ENCODE measurements at places on chromosomes 7 and 10.

GRCh38 chr7:87541648-87542047 lies 59.0 kb downstream of the ABCB1 start:
- no peak for DNase-seq

- DNase-seq: no peak
Measured at GRCh38 chr7:77877791-77878190, 79.2 kb downstream of the PHTF2 start.

GRCh38 chr10:42866115-42866995 lies 83.8 kb downstream of the BMS1 start:
- peak; percentile 3 for DNase-seq

DNA sequence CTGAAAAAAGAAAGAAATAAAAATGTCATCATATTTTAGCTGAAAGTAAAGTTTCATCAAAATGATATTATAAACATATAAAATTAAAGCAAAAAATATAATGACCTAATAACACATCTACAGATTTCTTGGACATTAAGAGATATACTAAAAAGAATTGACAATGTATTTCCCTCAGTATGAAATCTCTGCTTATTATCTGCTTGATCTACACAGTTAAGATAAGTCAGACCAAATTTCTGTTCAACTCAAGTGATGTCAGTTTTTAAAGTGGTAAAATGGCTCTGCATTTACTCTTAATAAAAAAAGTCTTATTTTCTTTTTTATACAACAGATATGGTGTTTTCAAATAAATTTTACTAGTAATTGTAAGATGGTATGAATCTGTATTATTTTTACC lies 159.4 kb upstream of the SEMA3A start:
- no peak for DNase-seq

DNA sequence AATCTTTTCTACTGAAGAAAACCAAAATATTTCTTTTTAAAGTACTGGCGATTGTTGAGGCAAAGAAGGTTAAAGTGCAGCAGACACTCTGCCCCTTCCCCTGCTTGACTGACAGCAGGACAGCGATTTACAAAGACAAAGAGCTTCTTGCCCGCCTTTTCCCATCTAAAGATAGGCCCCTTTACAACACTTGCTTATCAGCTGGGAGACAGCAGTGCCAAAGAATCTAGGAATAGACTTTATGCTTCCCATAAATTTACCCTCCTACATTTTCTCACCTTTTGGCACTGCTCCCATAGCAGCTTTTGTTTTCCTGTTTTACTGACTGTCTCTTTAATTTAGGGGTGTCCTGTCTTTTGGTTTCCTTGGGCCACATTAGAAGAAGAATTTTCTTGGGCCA lies 824.1 kb downstream of the CCSER2 start:
- DNase-seq: no peak

DNA sequence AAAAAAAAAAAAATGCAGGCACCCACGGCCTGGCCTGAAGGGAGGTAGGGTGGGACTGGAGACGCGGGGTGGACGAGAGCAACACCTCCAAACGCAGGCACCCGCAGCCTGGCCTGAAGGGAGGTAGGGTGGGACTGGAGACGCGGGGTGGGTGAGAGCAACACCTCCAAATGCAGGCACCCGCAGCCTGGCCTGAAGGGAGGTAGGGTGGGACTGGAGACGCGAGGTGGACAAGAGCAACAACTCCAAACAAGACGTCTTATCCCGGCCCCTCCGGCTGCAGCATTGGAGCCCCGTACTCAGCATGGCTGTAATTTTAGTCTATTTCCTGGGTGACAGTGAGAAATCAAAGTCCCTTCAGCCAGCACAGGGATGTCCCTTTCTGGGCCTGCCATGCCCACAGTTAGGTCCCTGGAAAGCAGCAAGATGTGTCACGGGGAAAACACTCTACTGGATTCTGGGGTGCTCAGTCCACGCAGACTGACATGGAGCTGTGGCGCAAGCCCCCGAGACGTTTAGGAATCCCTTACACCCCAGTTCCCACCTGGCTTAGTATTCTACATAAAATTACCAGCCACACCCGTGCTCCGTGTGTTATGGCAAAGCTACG lies 119.9 kb downstream of the WDR37 start:
- DNase-seq: no peak

DNA sequence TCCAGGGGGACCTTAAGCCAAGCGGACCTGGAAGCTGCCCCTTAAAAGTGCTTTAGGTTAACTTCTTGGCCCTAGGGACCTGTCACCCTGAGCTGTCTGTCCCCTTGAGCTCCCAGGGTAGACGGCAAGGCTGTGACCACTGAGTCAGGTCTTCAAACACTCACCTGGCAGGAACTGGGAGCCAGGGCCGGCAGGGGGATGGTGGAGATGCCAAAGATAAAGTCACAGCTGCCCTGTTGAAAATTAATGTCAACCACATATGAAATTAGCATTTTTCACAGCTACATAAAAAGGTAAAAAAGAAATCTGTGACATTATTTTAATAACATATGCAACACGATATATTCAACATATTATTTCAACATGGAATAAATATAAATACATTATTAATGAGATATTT lies 271.0 kb downstream of the GFRA1 start:
- DNase-seq: no peak

DNA sequence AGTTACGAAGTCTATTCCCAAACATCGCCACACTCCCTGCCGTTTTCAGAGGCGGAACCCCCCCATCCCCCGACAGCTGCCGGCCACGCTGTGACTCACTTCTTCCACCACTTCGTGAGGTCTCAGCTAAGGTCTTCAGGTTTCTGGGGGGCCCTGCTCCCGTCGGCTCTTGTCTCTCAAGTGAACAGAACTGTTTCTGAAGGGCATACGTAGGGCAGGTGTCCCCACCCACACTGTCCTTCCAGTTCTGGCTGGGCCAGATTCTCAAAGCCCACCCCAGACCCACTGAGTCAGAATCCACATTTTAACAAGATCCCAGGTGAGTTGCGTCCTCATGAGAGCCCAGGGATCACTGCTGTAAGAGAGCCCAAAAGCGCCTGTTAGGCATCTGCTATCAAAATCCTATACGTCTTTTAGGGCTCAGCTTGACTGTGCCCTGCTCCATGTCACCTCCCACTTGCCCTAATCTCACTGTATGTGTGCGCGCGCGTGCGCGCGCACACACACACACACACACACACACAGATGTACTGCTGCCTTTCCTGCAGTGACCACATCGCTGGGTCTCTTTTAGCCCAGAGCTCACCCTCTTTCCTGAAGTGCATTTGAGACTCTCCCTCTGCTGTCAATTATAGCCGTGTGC lies 78.8 kb downstream of the PROSER2 start:
- no peak for DNase-seq

DNA sequence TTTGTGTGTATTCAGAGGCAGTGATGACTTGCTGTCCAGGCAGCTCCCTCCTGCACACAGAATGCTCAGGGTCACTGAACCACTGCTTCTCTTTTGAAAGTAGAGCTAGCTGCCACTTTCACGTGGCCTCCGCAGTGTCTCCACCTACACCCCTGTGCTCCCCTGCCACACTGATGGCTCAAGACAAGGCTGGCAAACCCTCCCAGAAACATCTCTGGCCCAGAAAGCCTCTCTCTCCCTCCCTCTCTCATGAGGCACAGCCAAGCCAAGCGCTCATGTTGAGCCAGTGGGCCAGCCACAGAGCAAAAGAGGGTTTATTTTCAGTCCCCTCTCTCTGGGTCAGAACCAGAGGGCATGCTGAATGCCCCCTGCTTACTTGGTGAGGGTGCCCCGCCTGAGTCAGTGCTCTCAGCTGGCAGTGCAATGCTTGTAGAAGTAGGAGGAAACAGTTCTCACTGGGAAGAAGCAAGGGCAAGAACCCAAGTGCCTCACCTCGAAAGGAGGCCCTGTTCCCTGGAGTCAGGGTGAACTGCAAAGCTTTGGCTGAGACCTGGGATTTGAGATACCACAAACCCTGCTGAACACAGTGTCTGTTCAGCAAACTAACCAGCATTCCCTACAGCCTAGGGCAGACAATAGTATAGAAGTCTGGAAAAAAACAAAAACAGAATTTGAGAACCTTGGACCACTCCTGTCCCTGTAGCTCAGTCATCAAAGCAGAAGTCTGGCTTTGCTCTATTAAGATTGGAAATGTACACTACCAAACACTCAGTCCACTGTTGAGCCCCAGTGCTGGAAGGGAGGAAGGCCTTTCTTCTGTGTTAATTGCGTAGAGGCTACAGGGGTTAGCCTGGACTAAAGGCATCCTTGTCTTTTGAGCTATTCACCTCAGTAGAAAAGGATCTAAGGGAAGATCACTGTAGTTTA lies 15.8 kb downstream of the SCD start:
- DNase-seq: no peak

DNA sequence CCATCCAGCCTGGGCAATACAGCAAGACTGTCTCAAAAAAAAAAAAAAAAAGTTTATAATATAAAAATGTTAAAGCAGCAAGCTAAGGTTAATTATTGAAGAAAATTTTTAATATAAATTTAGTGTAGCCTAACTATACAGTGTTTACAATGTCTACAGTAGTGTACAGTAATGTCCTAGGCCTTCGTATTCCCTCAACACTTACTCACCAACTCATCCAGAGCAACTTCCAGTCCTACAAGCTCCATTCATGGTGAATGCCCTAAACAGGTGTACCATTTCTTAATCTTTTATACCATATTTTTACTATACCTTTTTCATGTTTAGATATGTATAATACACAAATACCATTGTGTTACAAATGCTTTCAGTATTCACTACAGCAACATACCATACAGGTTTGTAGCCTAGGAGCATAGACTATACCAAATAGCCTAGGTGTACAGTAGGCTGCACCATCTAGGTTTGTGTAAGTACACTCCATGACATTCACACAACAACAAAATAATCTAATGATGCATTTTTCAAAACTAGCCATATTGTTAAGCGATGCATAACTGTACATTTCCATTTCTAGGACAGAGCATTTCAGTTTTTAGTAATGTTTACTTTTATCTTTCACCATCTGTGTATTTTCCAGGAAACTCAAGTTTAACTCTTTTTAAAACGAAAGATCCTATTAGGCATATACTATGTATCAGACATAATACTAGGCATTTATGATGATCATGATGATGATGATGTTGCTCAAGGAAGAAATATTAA lies 43.3 kb downstream of the CNOT4 start:
- DNase-seq: no peak

Measured in DMS79 (cell line).